ENCODE measurements at places on chromosomes 2 and 18.

DNA sequence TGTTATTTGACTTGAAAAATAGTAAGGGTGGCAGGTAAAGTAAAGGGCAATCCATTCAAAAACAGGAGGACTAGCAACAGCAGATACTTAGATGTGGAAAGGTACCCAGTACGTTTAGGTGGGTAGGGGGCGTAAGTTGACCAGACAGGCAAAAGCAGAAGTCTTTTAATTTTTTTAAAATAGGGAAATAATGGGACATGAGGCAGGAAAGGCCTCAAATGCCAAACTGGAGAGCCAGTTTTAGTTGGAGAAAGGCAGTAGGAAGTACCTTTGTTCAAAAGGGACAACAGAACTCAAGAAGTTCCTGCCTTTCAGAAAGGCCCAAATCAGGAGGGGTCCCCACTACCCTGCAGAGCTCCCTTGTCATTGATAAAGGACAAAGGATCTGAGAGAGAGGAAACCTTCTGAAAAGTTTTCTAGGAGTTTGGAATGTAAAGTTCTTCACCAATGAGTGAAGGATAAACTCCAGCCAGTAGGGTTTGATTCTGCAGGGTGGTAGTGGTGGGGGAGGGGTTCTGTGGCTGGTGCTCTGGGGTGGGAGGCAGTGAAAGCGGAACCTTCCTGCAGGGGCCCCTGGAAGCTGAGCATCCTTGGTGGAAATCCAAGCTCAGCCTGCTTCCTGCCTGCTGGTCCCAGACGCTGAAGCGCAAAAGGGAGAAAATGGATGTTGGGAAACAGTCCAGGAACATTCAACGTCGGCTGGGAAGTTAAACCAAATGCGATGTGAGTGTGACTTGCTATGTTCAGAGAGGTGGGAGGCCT lies 40.1 kb downstream of the TMEM17 start:
- DNase-seq, result no peak

DNA sequence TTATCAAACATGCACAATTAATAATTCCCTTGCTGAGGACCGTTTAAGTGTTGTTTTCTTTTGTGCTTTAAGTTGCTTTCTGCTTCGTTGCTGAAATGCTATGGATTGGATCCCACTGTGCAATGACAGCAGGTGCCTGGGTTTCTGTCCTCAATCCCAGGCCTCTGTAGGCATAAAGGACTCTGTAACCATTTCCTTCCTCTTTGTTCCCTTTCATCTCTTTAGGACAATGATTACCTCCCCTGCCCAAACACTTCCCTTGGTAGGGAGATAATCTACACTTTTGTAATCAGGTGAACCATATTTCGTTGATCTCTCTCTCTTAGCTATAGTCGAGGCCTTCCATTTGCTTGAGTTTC lies 58.6 kb upstream of the LYPD6B start:
- DNase-seq, result no peak

- peak; percentile 38 for DNase-seq
These were observed 21.2 kb downstream of the SMAD4 start for GRCh38 chr18:51051105-51051712.

DNA sequence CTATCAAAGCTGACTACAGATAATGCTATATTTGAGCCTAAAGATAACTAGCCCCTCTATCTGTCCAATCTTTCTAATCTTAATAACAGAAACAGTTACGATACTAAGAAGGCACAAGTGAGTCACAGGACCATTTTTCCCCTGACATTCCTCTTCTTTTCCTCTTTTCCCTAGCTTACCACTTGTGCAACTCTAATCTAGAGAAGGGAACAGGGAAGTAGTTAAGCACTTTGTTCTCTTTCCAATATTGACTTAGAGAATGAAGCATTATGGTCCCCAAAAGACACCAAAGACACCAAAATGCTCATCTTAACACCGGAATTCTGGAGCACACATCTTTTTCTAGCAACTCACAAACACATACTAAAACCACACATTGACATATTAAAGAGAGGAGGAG lies 1.8 kb downstream of the PDE11A start:
- no peak for DNase-seq

GRCh38 chr2:240596491-240596931 lies 10.0 kb downstream of the CAPN10 start:
- DNase-seq, result no peak

- no peak for DNase-seq
These were observed 22.6 kb upstream of the ITGB6 start for GRCh38 chr2:160222546-160223283.

DNA sequence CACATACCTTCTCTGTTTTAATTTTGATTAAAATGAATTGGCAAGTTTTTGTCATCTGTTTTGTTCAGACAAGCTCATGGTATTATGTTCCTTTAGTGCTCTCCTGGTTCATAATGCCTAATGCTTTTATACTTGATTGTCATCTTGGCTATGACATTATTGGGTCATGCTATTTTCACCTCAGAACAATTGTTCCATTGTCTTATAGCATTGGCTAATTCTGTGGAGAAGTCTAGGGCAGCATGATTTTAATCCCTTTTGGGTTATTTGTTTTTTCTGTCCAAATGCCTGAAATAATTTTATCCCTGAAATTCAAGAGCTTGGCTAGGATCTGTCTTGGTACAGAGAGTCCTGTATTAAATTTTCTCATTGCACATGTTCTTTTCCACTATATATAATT lies 83.8 kb upstream of the CCDC85A start:
- no peak for DNase-seq
